Stomach (tissue), 19 donors: ENCODE measurements at places on chromosomes 2 and 18. TPM values are rescaled to one million over a fixed set of nuclear protein-coding genes. Genes with fewer than 3 reads are reported as not detected.
A peak's percentile ranks its signal among the peaks of the same experiment; 100 is the strongest.

GRCh38 chr2:145792745-145793144, 1272.8 kb upstream of the ZEB2 start:
- no peak for DNase-seq
- no peak overlapping the region for H3K4me3 ChIP-seq
- H3K36me3 ChIP-seq = no peaks in the 10 kb centered on the region
- H3K4me1 ChIP-seq = no peaks in the 10 kb centered on the region
- H3K27me3 ChIP-seq = no peaks in the 10 kb centered on the region
- H3K27ac ChIP-seq = no peak overlapping the region

DNA sequence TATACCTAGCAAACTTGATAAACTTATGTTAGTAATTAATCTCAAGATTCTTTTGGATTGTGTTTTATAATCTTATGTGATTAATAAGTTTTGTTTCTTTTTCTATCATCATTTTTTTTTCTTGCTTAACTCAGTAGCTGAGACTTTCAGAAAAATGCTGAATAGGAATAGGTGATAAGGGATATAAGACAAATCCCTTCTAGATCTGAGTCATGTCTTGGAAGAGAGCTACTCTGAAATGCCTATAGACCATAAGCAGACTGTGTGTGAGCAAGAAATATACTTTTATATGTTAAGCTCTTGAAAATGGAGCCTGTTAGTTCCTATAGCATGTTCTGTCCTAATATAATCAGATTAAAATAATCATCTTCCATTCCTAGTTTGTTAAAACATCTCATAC, 29.6 kb downstream of the CYBRD1 start:
- no peaks in the 10 kb centered on the region for H3K27me3 ChIP-seq
- no peaks in the 10 kb centered on the region for H3K4me1 ChIP-seq
- H3K36me3 ChIP-seq = no peaks in the 10 kb centered on the region
- H3K4me3 ChIP-seq = no peak overlapping the region

- no peaks in the 10 kb centered on the region for H3K27me3 ChIP-seq
- no peak overlapping the region for H3K27ac ChIP-seq
- no peak overlapping the region for H3K4me3 ChIP-seq
- H3K36me3 ChIP-seq = no peaks in the 10 kb centered on the region
Measured at GRCh38 chr2:145136702-145137101, 616.8 kb upstream of the ZEB2 start.

DNA sequence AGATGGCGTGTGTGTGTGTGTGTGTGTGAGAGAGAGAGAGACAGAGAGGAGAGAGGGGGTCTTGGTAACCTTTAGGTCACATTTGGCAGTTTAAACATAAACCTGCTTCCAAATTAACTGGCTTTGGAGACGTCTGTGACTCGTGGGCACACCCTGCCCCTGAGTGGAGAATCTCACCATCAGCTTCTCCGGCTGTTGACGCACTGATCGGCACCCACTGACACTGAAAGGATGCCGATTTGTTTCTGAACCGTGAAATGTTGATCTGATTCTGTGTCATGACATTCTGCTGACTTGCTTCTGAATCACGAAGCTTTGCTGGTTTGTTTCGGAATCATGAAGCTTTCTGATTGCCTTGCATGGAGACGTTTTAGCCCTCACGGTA, 114.7 kb downstream of the RTP5 start:
- H3K27me3 ChIP-seq = peaks cover 5% of the 10 kb centered on the region
- DNase-seq = no peak

DNA sequence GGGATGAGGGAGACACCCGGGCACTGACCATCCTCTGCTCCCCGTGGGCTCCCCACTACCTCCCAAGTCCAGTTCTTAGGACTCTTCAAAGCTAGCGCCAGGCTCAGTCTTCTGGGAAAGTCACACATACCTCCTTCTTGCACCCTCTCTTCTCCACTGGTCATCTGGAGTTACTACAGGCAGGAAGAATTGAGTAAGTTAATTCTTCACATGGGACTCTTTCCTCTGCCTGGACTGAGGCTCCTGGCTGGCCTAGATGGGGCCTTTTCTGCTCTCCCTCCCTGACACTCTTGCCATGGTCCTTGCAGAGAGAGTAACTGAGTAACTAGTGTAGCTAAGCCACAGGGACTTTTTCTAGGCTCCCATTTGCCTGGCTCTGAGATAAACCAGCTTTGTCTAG, 96.5 kb upstream of the CELF4 start:
- no peak overlapping the region for H3K4me3 ChIP-seq
- DNase-seq = no peak
- H3K27ac ChIP-seq = no peak overlapping the region
- H3K27me3 ChIP-seq = no peaks in the 10 kb centered on the region
- H3K36me3 ChIP-seq = no peaks in the 10 kb centered on the region

Gene TGIF1
- 80.1 TPM for total RNA-seq

DNA sequence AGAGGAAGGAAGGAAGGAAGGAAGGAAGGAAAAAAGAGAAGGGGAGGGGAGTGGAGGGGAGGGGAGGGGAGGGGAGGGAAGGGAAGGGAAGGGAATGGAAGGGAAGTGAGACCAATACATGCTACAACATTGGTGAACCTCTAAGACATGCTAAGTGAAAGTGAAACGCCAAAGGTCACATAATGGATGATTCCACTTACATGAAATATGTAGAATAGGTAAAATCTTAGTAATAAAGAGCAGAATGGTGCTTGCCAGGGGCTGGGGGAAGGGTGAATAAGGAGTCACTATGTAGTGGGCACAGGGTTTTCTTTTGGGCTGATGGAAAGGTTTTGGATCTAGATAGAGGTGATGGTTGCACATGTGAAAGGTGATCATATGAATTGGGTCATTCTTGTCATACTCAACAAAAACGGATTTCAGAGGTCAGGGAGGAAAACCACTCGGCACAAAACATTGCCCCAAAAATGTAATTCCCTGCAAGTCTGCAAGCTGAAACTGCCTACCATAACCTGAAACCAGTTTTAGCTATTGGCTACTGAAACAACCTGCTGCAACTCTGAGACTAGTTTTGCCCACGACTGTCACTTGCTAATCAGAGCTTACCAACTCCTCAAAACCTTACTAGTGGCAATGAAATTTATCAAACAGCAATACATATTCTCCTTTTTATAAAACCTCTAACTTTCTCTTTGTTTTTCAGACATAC, 59.2 kb downstream of the CCDC141 start:
- no peaks in the 10 kb centered on the region for H3K27me3 ChIP-seq
- H3K36me3 ChIP-seq = no peaks in the 10 kb centered on the region
- DNase-seq = no peak
- no peak overlapping the region for H3K4me3 ChIP-seq
- H3K27ac ChIP-seq = no peak overlapping the region

Gene UGT1A10
- total RNA-seq = 32.7 TPM

Gene HTR2B
- 1.3 TPM for total RNA-seq

Gene POU3F3
- not detected for total RNA-seq

DNA sequence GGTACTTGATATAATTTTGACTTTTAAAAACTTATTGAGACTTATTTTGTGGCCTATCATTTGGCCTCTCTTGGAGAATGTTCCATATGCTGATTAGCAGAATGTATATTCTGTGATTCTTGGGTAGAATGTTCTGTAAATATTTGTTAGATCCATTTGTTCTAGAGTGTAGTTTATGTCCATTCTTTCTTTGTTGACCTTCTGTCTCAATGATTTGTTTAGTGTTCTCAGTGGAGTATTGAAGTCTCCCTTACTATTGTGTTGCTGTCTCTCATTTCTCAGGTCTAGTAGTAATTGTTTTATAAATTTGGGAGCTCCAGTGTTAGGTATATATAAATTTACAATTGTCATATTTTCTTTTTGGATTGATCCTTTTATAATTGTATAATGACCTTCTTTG, 349.6 kb upstream of the CWC22 start:
- no peak for DNase-seq
- no peaks in the 10 kb centered on the region for H3K36me3 ChIP-seq
- no peaks in the 10 kb centered on the region for H3K27me3 ChIP-seq
- no peaks in the 10 kb centered on the region for H3K4me1 ChIP-seq
- no peak overlapping the region for H3K27ac ChIP-seq

Gene LBX2
- not detected for total RNA-seq

Gene LINC00305
- total RNA-seq = not detected

GRCh38 chr2:200356857-200357384, 50.4 kb downstream of the SPATS2L start:
- H3K4me3 ChIP-seq = no peak overlapping the region
- DNase-seq = peak; percentile 53
- no peaks in the 10 kb centered on the region for H3K36me3 ChIP-seq
- H3K4me1 ChIP-seq = peaks cover 44% of the 10 kb centered on the region
- H3K27me3 ChIP-seq = no peaks in the 10 kb centered on the region
- no peak overlapping the region for H3K27ac ChIP-seq

DNA sequence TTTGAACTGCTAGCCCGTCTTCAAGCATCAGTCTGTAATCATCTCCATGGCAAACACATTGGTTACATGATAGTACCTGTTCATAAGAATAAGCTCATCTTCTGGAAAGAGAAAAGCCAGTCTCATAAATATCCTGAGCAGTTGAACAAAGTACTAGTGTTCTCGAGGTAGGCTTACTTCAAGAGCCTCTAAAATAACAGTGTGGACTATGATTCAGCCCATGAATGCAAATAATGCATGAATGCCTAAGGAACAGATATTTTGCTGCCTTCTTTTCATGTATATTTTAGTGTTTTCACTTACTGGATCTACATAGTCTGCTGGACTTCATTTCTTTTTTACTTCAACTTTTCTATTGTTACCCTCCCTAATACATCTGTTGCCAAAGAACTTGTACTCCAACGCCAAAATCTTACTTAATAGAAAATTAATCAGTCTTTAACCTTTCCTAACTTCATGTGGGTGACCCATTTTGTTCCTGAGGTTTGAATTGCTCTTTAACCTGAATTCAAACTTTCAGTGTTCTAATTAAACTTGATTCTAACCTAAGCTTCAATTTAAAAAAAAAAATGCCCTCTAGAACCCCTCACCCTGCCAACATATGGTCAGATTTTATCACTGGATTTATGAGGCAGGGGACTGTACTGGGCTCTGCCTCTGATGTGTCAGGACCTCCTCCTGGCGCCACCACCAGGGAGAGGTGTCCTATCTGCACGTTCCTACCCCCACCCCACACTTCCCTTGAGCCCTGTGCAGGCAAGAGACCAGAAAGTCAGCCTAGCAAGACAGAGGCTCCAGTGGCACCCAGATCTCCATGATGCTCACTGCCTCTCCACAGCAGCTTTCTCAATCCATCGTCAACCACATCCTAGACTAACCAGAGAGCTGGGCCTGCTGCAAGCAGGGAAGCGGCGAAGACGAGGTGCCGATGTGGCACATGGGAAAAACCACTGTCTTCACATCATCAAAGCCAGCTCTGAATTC, 264.7 kb upstream of the ID2 start:
- H3K36me3 ChIP-seq = no peaks in the 10 kb centered on the region
- H3K4me1 ChIP-seq = peaks cover 11% of the 10 kb centered on the region
- no peak overlapping the region for H3K4me3 ChIP-seq
- no peaks in the 10 kb centered on the region for H3K27me3 ChIP-seq
- no peak overlapping the region for H3K27ac ChIP-seq
- no peak for DNase-seq

DNA sequence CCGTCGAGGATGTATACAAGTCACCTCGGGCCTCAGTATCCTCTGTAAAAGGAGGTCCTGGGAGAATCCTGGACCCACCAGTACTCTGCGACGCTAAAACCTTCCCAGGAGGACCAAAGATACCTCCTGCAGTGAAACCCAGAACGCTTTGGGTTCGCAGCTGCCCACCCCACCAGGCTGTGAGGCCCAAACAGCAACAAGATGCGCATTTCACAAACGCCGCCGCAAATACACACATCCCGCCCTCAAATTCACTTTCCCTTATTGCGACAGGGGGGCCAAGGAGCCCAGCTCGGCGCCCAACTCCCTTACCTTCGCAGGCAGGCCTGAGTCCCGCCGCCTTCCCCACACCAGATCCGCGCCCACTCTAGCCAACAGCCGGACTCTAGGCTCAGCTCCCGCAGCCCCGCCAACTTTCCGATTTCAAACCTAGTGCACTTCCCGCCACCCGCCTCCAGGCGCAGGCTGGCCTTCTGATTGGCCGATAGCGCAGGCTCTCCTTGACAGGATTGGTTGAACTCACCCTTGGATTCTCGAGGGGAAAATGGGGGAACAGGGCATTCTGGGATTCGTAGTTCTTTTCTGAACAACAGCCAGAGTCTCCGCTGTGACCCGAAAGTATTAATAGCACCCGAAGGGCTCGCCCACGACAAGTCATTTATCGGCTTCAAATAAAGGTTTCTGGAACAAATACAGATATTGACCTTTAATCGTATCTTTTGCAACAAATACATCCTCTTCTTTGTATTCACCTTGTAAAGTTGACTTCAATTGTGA, at the start of gene SPC25:
Gene SPC25 (minus strand): TSS at position 425 of the 777 bp plus-strand sequence. CDS start 911 bp downstream, outside the sequence.
- H3K36me3 ChIP-seq = no peaks in the 10 kb centered on the region
- peak within 1 kb of the TSS; percentile 56 for H3K4me3 ChIP-seq
- H3K27ac ChIP-seq = no peak within 1 kb of the TSS
- H3K27me3 ChIP-seq = no peaks in the 10 kb centered on the region

DNA sequence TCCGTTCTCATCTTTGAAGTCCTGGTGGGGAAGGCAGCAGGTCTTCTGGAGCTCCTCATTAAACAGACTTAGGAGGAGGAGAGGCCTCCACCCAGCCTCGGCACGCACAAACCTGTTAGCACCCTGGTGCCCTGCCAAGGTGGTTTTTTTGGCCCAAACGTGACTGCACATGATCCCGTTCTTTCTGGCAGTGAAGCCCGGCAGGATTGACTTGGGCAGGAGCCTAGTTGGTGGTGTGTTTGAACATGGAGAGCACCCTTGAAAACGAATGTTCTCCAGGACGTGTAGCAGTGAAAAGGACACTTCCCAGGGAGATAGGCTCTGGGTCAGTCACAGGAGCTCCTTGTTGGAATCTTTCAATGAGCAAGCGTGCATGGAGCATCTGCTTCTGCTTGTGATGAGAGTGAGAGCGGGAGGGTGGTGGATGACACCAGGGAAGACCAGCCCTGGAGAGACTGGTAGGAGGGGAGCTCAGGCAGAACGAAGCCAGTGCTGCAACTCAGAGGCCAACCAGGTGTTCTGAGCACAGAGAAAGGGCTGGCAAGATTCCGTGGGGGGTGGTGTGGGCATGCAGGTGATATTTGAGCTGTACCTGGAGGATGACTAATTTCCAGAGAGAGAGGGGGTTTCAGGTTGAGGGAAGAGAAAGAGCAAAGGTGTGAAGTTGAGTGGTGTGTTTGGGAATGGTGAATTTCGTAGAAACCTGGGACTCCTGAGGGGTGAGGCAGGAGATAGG, 73.8 kb downstream of the TANC1 start:
- H3K4me3 ChIP-seq = no peak overlapping the region
- peak; percentile 69 for DNase-seq
- peaks cover 19% of the 10 kb centered on the region for H3K4me1 ChIP-seq
- H3K27me3 ChIP-seq = no peaks in the 10 kb centered on the region
- peaks cover 3% of the 10 kb centered on the region for H3K36me3 ChIP-seq
- H3K27ac ChIP-seq = no peak overlapping the region

Gene ADGRF3
- total RNA-seq = not detected

- DNase-seq = no peak
- no peak overlapping the region for H3K27ac ChIP-seq
- no peak overlapping the region for H3K4me3 ChIP-seq
- H3K27me3 ChIP-seq = no peaks in the 10 kb centered on the region
- no peaks in the 10 kb centered on the region for H3K36me3 ChIP-seq
Measured at GRCh38 chr2:106828119-106828518, 57.8 kb downstream of the ST6GAL2 start.

GRCh38 chr2:13581471-13581870, 864.7 kb downstream of the TRIB2 start:
- H3K4me1 ChIP-seq = no peaks in the 10 kb centered on the region
- H3K27me3 ChIP-seq = no peaks in the 10 kb centered on the region
- H3K36me3 ChIP-seq = no peaks in the 10 kb centered on the region
- no peak overlapping the region for H3K4me3 ChIP-seq
- no peak overlapping the region for H3K27ac ChIP-seq

Gene TPGS2
- 121 TPM for total RNA-seq

GRCh38 chr2:230940471-230940815, 15.4 kb upstream of the GPR55 start:
- no peak overlapping the region for H3K27ac ChIP-seq
- H3K4me3 ChIP-seq = no peak overlapping the region
- no peak for DNase-seq
- H3K4me1 ChIP-seq = no peaks in the 10 kb centered on the region
- no peaks in the 10 kb centered on the region for H3K27me3 ChIP-seq

Gene FMNL2
- 54.3 TPM for total RNA-seq

Gene CMPK2
- 2.9 TPM for total RNA-seq
